ENCODE measurements at places on chromosomes 1 and 21.

DNA sequence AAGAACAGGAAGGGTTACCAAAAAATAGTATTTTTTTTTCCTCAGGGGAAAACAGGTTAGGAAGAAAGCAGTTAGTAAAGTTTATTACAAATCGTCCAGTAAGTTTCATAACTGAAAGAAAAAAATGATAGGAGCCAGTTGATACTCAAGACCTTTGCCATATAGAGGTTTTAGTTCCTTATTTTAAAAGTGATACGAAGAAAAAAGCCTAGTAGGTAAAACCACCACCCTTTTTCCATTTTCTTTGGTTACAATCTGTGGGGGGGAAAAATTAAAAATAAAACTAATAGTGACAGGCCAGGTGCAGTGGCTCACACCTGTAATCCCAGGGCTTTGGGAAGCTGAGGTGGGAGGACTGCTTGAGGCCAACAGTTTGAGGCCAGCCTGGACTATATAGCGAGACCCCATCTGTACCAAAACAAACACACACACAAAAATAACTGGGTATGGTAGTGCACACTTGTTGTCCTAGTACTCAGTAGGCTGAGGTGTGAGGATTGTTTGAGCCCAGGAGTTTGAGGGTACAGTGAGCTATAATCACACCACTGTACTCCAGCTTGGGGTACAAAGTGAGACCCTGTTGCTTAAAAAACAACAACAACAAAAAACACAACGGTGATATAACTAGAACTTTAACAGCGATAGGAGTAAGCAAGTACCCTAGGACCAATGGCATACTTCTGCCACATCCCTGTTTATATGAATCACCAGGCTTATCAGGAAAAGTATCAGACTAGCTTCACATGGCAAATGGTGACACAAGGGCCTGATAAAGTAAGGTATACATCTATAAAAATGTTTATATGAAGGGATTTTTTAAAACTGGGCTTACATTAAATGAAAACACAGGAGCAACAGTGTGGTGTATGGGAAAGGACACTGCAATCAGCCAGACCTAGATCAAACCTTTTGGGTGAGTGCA, 5.4 kb downstream of the TMEM59 start:
- H3K4me1 ChIP-seq: peaks cover 51% of the 10 kb centered on the region
- peak overlapping the region; percentile 69 for H3K27ac ChIP-seq
- no peak for DNase-seq

DNA sequence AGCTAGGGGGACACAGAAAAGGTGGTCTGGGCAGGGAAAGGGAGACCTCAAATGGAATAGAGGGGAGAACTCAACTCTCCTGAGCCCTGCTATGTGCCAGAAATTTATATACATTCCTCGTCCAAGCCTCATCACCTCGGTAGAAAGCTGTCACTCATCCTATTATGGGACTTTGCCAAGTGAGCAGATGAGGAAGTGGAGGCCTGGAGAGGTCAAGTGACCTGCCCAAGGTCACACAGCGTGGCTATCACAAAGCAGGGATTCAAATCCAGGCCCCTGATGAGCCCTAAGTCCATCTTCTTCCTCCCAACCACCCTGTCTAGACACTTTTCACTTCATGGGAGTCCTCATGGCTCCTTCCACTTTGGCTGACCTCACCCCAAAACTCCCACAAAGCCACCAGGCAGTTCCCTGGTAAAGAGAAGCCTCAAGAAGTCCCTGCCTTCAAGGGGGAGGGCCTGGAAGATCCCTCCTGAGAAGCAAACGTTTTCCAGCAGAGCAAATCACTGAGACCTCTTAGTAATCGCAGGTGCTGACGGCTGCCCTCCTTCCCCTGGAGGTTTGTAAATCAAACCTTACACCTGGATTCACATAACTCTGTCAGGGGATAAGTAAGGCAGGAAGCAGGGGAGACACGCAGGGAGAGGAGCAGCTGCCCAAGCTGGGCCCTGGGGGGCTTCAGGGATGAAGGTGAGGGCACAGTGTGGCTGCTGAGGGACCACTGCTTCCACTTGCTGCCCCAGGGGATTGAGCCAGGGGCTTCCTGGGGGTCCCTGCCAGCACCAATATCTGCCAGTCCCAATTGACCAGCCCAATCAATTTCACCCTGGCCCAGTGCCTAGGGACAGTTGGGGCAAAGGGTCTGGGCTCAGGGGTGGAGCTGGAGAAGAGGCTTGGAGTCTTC, 351.2 kb downstream of the MATN1 start:
- H3K4me3 ChIP-seq: no peak overlapping the region
- no peaks in the 10 kb centered on the region for H3K36me3 ChIP-seq
- H3K27me3 ChIP-seq: peaks cover 13% of the 10 kb centered on the region
- H3K27ac ChIP-seq: no peak overlapping the region
- H3K4me1 ChIP-seq: no peaks in the 10 kb centered on the region

DNA sequence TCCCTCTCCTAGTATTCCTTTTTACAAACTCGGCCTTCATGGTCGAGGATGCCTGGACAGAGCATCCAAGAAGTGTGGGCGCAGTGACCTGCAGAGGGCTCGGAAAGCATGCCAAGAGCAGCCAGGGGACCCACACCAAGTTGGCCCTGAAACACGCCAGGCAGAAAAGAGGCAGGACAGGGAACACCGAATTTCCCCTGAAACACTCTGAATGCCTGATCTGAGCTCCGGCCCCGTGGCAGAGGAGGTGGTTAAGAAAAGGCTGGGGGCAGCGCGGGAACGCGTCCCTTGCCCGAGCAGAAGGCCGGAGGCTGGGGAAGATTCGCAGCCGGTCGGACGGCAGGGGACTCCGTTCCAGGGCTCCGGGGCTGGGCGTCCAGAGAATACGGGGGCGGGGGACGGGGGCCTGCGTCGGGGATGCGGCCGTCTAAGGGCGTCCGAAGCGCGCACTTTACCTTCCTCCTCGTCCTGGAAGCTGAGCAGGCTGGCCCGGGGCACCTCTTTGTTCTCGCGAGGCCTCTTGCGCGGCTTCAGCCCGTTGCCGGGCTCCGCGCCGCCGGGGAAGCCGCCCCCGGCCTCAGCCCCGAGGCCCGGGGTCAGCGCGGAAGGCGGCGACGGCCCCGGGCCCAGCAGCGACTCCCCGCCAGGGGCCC, 558 bp downstream of the PAXBP1 start:
- no peaks in the 10 kb centered on the region for H3K27me3 ChIP-seq
- peaks cover 60% of the 10 kb centered on the region for H3K4me1 ChIP-seq
- H3K36me3 ChIP-seq: peaks cover 60% of the 10 kb centered on the region
- DNase-seq: no peak
- peak overlapping the region; percentile 99 for H3K4me3 ChIP-seq

GRCh38 chr1:151583796-151584195, 28.1 kb upstream of the SNX27 start:
- no peak overlapping the region for H3K27ac ChIP-seq
- no peaks in the 10 kb centered on the region for H3K27me3 ChIP-seq
- H3K4me3 ChIP-seq: no peak overlapping the region
- peaks cover 5% of the 10 kb centered on the region for H3K4me1 ChIP-seq
- no peak for DNase-seq
- peaks cover 2% of the 10 kb centered on the region for H3K36me3 ChIP-seq

DNA sequence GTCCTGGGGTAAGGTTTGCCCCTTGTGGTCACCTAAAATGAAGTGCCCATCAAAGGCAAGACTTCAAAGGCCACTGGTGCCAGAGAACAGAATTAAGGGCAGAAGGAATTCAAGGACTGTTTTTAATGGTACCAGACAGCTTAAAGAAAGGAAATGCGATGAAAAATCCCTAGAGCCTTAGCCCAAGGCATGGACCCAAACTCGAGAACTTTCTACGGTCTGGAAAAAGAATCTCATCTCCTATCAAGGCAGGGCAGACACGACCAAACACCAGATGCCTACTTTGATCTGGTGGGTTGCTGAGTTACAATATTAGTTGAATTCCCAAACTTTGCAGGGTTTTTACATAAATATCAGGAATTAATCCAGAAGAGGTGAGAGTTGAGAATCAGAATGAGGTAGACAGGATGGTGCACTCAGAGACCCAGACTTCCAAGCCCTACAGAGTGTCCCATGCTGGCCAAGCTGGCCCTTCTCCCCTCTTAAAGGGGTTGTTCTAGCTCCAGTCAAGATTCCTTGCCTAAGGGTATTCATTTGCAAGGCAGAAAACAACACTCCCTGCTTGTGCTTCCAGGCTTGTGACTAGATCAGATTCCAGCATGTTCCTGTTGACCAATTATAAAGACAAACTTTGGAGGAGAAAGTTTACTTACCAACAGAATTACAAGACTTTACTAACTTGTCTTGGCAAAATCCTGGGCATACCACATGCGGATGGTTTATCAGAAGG, 48.0 kb downstream of the EDN2 start:
- H3K4me3 ChIP-seq: no peak overlapping the region
- H3K27me3 ChIP-seq: peaks cover 38% of the 10 kb centered on the region
- no peak for DNase-seq
- H3K27ac ChIP-seq: no peak overlapping the region

DNA sequence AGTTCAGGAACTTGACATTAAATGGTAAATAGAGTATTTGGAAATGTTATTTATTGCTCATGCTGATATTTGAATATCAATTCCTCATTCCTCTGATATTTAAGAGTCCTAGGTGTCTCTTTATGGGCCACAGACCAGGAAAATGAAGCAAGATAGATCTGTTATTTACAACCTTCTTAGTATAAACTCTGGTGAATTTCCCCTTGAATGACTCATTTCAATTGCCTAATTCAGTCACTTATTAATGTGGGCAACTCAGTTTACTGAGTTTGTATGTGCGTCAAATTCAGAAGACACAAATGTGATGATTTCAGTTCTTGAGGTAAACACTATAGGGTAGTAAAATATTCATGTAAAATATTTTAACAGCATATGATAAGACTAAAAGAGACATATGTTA, 1404.4 kb upstream of the PRMT6 start:
- H3K4me1 ChIP-seq: no peaks in the 10 kb centered on the region
- no peak overlapping the region for H3K27ac ChIP-seq
- no peaks in the 10 kb centered on the region for H3K27me3 ChIP-seq
- no peaks in the 10 kb centered on the region for H3K36me3 ChIP-seq
- DNase-seq: no peak
- no peak overlapping the region for H3K4me3 ChIP-seq

- H3K4me1 ChIP-seq: peaks cover 42% of the 10 kb centered on the region
Observed at GRCh38 chr1:161196521-161197451, 2.1 kb downstream of the ADAMTS4 start.

DNA sequence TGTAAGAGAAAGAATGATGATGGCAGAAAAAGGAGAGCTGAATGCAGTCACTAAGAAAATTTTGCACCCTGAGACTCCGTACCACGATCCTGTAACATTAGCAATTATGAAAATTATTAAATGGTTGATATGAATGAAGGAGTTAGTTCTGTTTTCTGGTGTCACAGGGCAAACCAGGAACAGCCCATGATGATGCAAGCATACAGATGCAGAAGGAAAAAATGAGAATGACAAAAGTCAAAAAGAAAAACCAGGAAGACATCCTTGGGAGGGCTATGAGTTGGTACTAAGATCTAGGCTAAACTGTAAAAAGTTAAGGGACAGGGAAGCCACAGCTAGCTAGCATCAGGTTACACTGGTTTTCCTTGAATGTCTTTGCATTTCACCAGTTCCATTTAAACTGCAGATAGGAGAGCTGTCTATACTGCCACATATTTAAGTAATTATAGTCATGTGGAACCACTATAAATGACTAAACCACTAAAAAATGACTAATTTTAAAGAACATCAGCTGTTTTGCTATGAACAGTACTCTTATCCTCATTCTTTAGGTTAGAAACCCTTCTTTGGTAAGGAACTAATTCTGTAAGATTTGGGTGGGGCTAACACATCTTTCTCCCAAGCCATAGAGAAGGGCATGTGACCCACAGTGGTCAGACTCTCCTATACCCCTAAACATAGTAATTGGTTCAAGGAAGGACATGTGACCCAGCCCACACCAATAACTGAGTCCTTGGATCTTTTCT, 11.4 kb downstream of the DOCK7 start:
- no peak for DNase-seq
- H3K27ac ChIP-seq: no peak overlapping the region
- no peaks in the 10 kb centered on the region for H3K27me3 ChIP-seq

- no peak for DNase-seq
- H3K4me1 ChIP-seq: peaks cover 21% of the 10 kb centered on the region
- H3K27me3 ChIP-seq: peaks cover 80% of the 10 kb centered on the region
- H3K4me3 ChIP-seq: no peak overlapping the region
- no peaks in the 10 kb centered on the region for H3K36me3 ChIP-seq
- no peak overlapping the region for H3K27ac ChIP-seq
Observed at GRCh38 chr1:156894711-156895454, 1.4 kb downstream of the PEAR1 start.

GRCh38 chr1:94463056-94463764, 45.0 kb downstream of the ABCD3 start:
- H3K4me3 ChIP-seq: no peak overlapping the region
- no peak for DNase-seq
- H3K27ac ChIP-seq: no peak overlapping the region
- no peaks in the 10 kb centered on the region for H3K27me3 ChIP-seq
- H3K4me1 ChIP-seq: peaks cover 9% of the 10 kb centered on the region
- peaks cover 81% of the 10 kb centered on the region for H3K36me3 ChIP-seq

GRCh38 chr1:9253004-9253403, 18.4 kb downstream of the H6PD start:
- DNase-seq: no peak
- no peak overlapping the region for H3K27ac ChIP-seq
- no peaks in the 10 kb centered on the region for H3K27me3 ChIP-seq
- no peak overlapping the region for H3K4me3 ChIP-seq
- peaks cover 11% of the 10 kb centered on the region for H3K36me3 ChIP-seq

- no peaks in the 10 kb centered on the region for H3K4me1 ChIP-seq
- no peak for DNase-seq
- no peaks in the 10 kb centered on the region for H3K36me3 ChIP-seq
- no peak overlapping the region for H3K27ac ChIP-seq
Observed at GRCh38 chr1:86018283-86018923, 138.2 kb downstream of the COL24A1 start.

- H3K27me3 ChIP-seq: no peaks in the 10 kb centered on the region
- no peak overlapping the region for H3K4me3 ChIP-seq
- no peak for DNase-seq
- H3K27ac ChIP-seq: no peak overlapping the region
- peaks cover 3% of the 10 kb centered on the region for H3K4me1 ChIP-seq
Observed at GRCh38 chr21:14759285-14759684, 213.2 kb upstream of the SAMSN1 start.

DNA sequence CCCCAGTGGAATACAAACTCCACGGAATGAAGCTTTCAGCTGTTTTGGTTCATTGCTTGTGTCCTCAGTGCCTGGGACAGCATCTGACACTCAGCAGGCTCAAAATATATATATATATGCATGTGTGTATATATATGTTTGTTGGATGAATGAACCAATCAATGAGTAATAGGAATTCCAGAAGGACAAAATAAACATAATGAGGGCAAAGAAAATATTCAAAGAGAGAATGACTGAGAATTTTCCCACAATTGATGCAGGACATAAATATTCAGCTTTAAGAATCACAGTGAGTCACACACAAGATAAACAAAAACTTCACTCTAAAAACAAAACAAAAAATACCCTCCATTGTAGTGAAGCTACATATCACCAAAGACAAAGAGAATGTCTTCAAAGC, 64.0 kb downstream of the CHD5 start:
- H3K27ac ChIP-seq: no peak overlapping the region
- H3K27me3 ChIP-seq: no peaks in the 10 kb centered on the region
- H3K36me3 ChIP-seq: no peaks in the 10 kb centered on the region
- no peak for DNase-seq
- H3K4me1 ChIP-seq: peaks cover 2% of the 10 kb centered on the region
- no peak overlapping the region for H3K4me3 ChIP-seq

Measured in activated T-cell treated with anti-CD3 and anti-CD28 coated beads, Interleukin-2, amount 50 U/mL, for 24 hours (primary cell).